ENCODE measurements at places on chromosomes 6 and 20.

DNA sequence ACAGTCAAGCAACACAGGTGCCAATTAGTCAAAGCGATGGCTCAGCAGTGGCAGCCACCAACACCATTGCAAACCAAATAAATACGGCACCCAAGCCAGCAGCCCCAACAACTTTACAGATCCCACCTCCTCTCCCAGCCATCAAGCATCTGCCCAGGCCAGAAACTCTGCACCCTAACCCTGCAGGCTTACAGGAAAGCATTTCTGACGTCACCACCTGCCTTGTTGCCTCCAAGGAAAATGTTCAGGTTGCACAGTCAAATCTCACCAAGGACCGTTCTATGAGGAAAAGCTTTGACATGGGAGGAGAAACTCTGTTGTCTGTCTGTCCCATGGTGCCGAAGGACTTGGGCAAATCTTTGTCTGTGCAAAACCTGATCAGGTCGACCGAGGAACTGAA lies 30.6 kb downstream of the KHDC1L start:
- no peak for DNase-seq

DNA sequence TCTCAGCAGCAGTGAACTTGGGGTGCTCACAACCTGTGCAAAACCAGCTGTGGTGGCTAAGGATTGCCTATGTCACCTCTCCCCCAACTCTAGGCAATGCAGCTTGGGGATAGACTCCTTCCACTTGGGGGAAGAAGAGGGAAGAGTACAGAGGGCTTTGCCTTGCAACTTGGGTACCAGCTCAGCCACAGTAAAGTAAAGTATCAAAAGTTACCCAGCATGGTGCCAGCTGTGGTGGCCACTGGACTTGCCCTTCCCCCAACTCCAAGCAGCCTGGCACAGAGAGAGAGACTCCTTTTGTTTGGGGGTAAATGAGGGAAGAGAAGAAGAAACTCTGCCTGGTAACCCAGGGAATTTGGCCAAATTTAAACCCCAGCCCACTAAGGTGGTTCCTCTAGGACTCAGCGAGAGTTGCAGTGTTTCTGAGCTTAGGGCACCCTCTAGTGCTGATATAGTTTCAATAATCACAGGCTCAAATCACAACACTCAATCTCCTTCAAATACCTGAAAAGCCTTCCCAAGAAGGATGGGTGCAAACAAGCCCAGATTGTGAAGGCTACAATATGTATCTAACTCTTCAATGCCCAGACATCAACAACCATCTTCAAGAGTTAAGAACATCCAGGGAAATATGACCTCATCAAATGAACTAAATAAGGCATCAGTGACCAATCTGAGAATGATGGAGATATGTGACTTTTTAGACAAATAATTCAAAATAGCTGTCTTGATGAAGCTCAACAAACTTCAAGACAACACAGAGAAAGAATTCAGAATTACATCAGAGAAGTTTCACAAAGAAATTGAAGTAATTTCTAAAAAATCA lies 7.6 kb upstream of the DEFB129 start:
- no peak for DNase-seq

GRCh38 chr20:52234302-52235045 lies 42.9 kb upstream of the ZFP64 start:
- DNase-seq, result no peak

GRCh38 chr20:7799862-7800261 lies 140.4 kb downstream of the HAO1 start:
- no peak for DNase-seq

- no peak for DNase-seq
Measured at GRCh38 chr6:20932284-20932683, 398.0 kb downstream of the CDKAL1 start.

DNA sequence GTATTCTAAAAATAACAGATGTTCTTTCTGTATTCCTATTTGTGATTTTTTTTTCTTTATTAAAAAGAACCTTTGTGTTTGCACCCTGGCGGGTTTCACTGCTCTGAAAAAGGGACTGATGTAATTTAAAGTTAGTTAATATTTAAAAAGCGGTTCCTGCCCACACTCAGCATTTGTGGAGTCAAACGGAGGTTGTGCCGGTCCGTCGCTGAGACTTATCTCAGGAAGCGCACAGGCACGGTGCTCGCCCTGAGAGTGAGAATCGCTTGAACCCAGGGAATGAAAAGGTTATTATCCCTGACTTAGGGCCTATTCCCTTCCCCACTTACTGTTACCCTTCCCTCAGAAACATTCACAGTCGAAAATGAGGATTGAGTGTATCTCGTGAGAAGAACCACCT lies 366.7 kb downstream of the THBS2 start:
- no peak for DNase-seq

- DNase-seq, result peak; percentile 76
Measured at GRCh38 chr20:50980851-50981713, 22.5 kb downstream of the MOCS3 start.

- DNase-seq, result peak; percentile 73
Measured at GRCh38 chr6:13908955-13909381, 15.8 kb upstream of the RNF182 start.

DNA sequence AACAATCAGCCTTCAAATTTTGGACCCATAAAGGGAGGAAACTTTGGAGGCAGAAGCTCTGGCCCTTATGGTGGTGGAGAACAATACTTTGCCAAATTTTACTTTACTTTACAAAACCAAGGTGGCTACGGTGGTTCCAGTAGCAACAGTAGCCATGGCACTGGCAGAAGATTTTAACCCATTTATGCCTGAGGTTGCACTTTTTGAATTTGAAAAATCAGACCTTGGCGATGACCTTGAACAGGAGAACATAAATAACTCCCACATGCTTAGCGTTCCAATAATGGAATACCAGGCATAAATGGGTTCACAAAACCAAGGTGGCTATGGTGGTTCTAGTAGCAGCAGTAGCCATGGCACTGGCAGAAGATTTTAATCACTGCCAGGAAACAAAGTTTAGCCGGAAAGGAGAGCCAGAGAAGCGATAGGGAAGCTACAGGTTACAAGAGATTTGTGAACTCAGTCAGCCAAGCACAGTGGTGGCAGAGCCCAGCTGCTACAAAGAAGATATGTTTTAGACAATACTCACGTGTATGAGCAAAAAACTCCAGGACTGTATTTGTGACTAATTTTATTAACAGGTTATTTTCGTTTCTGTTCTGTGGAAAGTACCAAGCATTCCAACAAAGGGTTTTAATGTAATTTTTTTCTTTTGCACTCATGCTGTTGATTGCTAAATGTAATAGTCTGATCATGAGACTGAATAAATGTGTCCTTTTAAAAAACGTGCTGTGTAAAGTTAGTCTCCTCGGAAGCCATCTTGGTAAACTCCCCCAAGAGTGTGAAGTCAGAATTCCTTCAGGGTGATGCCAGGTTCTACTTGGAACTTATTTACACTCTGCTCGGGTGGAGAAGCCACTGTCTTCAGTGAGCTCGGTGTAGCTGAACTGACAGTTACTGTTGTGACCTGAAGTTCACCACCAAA lies 6.7 kb downstream of the SFT2D1 start:
- no peak for DNase-seq

- no peak for DNase-seq
Measured at GRCh38 chr20:59135093-59135492, 28.5 kb upstream of the ZNF831 start.

DNA sequence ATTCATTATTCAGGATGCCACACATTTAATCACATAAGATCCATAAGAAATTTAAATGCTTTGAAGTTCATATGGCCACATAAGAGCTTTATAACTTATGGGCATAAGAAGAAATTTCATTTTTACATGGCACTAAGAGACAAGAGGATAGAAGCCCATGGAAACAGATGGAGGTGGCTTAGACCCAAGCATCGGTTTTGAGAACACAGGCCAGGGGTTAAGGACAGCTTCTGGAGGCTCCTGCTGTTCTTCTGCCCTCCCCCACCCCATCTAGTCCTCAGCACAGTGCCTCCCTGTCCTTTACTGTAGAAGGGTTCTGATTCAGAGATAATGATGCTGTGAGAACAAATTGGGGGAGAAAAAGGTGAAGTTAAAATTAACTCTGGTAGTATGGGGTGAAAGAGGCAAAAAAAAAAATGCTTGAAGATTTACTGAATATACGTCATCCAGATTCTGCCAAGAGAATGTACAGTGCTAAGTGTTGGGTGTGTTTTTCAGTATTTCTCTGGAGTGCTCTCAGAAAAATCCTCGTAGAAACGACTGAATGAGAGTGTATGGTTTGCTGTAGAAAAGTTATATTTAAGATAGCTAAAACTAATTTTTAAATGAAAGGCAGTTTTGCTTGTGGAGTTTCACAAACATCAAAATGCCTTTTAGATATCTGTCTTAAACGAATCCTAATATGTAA lies 539.7 kb downstream of the QKI start:
- no peak for DNase-seq

DNA sequence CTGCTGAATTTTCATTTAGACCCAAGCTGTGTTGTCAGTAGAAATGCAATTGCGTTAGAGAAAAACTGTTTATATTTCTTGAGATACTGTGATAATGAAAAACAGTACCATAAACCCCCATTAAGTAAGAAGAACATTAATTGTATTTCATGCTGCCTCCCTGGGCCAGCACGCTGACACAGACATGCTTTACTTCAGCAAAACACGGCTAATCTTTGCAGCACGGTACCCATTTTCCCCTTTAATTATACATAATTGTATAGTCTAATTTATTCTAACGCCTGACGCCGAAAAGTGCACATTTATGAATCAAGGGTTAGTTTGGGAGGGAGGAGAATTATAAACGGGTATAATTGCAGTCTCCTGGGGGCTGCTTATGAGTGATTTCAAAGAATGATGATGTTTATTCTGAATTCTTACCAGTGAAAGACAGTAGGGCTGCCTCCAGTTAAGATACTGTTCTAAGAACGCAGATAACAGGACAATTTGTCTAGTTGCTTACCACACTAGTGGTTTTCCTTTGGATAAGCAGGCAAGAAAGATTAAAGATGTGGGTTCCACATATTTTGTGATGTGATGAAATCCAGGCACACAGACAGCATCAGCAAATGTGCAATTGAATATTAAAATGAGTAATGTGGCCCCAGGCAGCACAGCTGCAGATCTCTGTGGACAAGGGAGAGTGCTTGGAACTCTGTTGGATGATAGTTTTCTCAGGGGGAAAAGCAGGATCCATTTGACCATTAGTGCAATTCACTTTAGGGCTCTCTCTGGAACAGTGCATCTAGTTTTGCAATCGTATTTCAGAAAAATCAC lies 4.7 kb upstream of the SULF2 start:
- DNase-seq, result no peak

GRCh38 chr6:99613409-99613704 lies 6.7 kb downstream of the PRDM13 start:
- peak; percentile 60 for DNase-seq

Measured in suppressor macrophage treated with lipopolysaccharide for 4 hours (primary cell).